Suprapubic skin (tissue), 4 donors: ENCODE measurements at places on chromosomes 5 and 9.

GRCh38 chr9:121738968-121739367, 87.5 kb downstream of the DAB2IP start:
- DNase-seq = no peak

DNA sequence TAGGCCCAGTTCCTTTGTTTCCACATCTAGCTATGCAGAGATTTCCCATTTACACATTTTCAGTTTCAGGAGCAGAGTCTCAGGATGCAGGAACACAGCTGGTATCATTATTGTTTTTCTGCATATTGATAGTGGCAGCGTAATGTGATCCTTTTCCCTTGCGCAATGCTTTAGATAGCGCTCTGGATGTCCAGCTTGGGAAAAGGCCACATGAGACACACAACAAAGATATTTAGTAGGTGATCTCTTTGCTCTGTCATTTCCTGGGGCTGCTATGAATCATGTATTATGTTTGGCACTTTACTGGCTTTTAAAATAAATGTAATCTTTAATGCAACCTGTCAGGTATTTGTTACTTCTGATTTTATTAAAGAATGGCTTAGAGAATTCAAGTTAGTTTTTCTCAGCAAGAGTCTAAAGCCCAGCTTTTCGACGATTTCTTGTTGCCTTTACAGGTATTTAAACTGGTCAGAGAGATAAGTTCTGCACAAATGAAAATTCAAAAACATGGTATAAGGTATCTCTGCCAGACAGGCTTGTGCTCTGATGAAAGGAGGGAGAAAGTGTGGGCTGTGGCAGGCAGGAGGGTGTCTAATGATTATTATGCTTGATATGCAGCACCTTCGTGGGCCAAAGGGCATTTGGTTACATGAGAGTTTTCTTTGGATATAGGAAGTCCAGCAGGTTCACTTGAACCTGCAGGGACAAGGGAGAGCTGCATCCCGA, 42.2 kb downstream of the PTTG1 start:
- DNase-seq = no peak

- DNase-seq = no peak
Observed at GRCh38 chr5:34660444-34660843, 4.3 kb downstream of the RAI14 start.

DNA sequence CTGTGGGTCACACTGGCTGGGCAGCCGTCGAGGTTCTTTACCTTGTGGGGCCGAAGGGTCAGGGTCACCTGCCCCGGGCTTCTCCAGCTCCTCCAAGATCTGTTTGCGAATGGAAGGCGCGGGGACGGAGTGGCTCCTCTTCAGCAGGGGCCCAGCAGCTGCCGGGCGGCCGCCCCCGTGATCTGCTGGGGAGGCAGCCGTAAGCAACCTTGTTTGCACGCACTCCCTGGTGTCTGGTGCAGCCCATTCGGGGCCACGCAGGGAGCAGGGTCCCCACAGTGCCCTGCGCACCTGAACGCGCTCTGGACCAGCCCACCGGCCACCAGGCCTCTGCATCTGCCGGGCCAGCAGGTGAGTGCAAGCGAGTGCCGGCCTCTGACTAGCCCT, 34.9 kb downstream of the PNPLA7 start:
- no peak for DNase-seq

DNA sequence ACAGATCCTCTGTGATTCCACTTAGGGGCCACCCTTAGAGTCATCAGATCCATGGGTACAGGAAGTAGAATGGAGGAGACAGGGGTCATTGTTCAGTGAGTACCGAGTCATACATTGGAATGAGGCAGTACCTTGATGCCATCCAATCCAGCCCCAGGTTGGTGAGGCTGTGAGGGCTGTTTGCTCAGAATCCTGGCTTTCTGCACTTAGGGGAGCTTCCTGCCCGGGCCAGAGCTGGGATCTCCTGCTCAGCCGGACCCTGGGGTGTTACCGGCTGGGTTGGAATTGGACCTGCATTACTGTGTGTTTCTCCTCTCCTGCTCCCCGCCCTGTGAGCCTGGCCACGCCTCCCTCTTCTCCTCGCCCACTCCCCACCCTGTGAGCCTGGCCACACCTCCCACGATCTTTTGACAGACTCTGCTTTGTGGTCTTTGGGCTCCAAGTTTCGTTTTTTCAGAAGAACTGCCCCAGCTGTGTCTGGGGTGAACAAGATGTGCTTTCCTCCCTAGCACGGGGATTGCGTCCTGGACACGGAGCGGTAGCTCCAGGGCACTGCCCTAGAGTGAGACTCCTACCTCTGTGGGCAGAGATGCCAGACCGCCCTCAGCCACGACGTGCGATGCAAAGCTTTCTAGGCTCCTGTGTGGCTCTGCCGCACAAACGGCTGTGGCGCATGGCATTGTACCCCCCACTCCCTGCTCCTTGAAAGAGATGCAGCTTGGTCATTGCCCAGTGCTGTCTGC, 15.4 kb downstream of the TRAF2 start:
- no peak for DNase-seq

- DNase-seq = no peak
Observed at GRCh38 chr5:103902893-103903292, 340.3 kb upstream of the NUDT12 start.

GRCh38 chr5:174799121-174799520, 74.7 kb downstream of the MSX2 start:
- no peak for DNase-seq

DNA sequence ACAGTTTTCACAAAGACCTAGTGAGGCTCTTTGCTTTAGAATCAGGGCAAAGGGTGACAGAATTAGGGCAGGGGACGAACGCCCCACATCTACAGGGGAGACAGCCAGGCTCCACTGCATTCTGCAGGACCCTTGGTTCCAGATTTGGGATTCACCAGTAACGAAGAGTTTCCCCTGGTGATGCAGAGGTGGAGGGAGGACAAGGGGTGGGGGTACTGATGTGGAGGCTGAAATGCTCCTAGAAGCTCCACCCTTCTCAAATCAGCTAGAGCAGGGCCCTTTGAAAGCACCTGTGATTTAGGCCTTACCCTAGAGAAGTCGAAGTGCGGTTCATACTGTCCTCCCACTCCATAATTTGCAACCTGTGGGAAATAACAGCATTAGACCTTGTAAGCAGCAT, 29.1 kb downstream of the P4HA2 start:
- no peak for DNase-seq
